ENCODE measurements at places on chromosomes 1 and 21.

DNA sequence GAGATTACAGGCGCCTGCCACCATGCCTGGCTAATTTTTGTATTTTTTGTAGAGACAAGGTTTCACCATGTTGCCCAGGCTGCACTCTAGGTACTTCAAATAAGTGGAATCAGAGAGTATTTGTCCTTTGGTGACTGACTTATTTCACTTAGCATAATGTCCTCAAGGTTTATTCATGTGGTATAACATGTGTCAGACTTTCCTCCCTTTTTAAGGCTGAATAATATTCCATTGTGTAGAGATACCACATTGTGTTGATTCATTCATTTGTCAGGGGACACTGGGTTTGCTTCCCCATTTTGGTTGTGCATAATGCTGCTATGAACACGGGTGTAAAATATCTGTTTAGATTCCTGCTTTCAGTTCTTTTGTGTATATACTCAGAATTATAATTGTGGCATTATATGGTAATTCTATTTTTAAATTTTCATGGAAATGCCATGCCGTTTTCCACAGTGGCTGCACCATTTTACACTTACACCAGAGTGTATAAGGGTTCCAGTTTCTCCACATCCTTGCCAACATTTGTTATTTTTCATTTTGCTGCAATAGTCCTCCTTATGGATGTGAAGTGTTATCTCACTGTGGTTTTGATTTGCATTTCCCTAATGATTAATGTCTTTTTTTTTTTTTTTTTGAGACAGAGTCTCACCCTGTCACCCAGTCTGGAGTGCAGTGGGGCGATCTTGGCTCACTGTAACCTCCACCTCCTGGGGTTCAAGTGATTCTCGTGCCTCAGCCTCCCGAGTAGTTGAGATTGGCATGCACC, 35.1 kb downstream of the IL6R start:
- DNase-seq, result no peak

- DNase-seq, result no peak
These were observed 511.0 kb downstream of the OMA1 start for GRCh38 chr1:58035523-58035922.

GRCh38 chr1:229952670-229953520, 114.1 kb upstream of the GALNT2 start:
- no peak for DNase-seq

DNA sequence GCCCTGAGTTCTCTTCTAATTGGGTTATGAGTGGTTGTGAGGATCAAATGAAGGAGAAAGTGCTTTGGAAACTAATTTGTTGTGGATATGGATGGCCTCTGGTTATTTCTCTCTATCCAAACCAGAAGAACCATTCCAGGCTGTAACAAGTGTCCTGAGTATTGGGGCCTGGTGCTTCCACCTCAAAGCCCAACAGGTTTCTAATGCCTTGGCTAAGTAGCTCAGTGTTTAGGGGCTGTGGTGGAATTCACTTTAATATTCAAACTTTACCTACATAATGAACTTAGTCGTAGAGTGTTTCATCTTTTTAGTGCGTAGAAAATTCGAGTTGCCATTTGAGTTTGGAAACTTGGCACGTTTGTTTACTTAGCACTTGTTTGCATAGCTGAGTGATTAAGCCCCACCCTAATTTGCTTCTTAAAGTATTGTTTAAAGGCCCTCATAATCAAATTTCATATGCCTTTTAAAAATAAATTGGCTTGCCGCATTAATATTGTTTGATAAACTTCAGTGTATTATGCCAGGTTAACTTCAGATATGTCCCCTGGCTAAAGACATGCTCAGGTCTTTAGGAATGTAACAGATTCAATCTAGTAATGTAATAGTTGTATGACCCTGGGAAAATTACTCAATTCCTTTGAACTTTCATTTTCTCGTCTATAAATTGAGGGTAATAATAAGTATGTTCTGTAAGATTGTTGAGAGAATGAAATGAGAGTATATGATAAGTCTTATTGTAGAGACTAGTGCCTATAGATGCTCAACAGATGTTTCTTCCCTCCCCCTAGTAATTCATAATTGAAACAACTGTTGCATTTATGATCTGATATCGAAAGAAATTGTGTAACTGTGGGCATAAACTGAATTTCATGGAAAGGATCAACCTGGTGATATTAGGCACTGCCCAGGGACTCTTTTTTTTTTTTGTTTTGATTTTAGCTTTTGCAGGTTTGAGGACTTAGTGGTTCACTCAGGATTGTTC, 1.6 kb downstream of the AGO4 start:
- DNase-seq, result no peak

DNA sequence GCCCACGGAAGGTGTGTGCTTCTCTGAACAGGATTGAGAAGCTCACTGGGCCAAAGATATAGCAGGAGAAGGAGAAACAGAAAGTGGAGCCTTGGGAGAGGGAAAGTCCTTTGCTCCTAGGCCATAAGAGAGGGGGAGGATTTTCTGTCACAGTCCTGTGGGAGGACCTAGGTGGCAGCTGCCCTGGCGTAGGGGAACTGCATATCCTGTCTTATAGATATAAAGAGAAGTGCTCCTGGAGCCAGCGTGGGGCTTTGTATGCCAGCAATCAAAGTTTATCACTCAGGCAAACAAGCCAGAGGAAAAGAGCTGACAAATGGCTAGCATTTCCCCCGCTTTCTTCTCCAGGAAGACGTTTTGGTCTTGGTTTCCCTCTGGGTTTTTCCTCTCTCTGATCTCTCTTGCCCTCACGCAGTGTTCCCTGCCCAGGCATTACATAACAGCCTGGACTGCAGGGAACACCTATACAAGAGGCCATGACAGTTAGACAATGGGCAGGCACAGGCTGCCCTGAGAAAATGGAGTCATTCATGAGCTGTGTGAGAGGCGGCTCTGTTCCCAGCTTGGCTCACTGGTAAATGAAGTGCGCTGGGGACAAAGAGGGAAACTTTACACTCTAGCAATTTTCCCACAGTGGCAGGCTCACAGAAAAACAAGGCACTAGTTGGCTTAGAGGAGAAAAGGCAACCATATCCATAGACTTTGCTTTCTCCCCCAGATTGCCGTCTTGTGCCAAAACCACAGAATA, 52.5 kb upstream of the ZNF648 start:
- no peak for DNase-seq

DNA sequence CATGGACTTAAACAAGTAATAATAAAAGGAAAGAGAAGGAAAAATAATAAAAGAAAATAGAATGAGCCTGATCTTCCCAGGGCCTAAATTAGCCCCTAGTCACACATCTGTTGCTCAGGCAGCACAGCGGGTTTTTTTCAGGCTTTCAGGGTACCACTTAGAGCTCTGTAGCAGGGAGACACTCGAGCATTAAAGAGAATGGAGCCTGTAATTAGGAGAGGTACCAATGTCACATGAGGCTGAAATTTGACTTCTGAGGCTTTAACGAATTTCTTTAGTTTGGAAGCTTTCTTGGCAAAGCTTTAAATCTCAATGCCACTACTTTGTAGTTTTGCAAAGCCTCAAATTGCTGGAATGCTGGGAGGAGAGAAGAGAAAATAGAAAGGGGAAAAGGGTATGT, 116.3 kb downstream of the AK5 start:
- no peak for DNase-seq

- DNase-seq, result no peak
These were observed 61.8 kb upstream of the TTLL7 start for GRCh38 chr1:84060781-84061180.

DNA sequence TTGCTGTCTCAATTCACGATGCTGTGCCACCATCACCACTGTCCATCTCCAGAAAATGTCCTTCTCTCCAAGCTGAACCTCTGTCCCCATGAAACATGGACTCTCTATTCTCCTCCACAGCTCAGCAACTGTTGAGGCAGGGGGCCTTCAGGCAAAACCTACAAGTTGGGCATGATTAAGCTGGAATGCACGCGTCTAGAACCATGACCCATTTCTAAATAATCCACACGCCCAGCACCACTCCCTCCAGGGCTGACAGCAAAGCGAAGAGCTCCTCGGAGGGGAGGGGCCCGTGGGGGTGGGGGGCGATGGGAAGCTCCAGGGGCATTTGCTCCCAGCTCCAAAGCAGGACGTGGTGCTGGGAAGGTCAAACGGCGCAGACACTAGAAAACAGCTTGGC, 3.3 kb upstream of the HES5 start:
- no peak for DNase-seq

DNA sequence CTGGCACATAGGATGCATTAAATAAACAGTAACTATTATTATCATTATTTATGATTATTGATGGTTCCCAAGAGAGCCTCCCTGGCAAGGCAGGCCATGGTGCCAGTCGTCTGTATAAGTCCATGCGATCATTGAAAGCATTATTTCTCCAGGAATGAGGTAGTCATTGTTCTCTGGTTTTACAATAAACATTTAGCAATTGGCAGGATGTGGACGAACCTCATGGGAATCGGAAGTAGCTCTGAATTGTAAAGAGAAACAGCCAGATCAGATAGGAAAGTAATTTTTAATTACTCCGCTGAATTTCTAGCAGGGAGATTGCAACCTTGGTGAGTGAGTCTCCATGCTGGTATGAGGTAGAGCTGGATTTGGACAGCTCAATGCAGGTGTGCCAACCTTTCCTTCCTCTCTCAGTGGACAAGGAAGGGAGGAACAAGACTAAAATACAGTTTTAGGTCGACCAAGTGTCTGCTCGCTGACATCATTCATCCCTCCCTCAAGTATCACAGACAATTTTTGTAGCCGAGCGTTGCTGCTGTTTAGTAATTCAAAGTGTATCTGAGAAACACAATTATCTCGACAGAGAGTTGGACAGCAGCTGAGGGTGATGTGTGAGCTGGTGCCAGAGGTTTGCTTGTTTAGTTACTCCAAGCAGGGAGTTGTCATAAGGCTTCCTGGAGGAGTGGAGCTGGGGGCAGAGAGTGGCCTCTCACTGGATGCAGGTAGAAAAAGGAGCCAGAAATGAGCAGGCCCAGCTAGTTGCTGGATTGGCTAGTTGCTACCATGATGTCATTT, 250.8 kb downstream of the KCNJ6 start:
- DNase-seq, result no peak

GRCh38 chr1:230105754-230106625, 39.0 kb downstream of the GALNT2 start:
- no peak for DNase-seq

DNA sequence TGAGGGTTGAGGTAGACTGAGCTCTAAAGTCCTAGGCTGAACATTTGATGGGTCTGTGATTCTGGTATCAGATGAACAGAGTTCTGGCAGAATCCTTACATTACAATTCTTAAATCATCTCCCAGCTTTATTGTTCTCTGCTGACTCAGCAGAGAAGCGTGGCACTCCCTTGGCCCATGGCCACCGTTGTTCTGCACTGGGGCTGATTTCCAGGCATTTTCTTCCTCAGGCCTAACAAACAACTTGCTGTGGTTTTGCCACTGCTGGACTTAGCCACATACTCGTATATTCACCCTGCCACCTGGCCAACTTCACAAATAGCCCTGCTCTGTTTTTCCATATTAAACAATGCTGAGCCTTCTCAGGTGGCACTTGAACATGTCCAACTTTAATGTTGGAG, 223.2 kb downstream of the TNR start:
- peak; percentile 9 for DNase-seq

DNA sequence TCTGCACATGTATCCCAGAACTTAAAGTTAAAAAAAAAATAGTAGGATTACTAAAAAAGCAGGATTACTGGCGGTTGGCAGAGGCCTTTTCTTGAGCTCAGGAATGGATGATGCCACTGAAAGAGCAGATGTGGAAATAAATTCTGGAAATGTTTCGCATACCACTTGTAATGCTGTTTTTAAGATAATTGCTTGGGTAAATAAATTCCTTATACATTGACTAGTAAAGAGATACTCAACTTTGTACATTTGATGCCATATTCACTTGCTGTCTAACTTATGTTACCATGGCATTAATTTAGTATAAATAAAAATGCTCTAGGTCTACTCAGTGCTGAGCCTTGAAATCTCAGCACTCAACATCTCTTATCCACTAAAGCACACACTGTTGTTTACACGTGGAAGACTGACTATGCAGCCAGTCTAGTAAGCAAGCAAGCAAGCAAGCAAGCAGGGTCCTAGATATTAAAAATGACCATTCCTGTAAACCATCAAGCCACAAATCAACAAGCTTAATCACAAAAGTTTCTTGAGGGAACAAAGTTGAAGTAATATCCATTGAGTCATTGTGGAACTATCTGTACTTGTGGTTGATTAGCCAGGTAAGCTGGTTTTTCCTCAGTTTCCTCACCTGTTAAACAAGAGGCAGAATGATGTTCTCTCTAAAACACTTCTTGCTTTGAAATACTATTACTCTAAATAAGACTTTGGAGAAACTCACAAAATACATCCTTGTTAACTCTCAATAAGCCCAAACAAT, 1.7 kb upstream of the RASAL2 start:
- DNase-seq, result no peak

DNA sequence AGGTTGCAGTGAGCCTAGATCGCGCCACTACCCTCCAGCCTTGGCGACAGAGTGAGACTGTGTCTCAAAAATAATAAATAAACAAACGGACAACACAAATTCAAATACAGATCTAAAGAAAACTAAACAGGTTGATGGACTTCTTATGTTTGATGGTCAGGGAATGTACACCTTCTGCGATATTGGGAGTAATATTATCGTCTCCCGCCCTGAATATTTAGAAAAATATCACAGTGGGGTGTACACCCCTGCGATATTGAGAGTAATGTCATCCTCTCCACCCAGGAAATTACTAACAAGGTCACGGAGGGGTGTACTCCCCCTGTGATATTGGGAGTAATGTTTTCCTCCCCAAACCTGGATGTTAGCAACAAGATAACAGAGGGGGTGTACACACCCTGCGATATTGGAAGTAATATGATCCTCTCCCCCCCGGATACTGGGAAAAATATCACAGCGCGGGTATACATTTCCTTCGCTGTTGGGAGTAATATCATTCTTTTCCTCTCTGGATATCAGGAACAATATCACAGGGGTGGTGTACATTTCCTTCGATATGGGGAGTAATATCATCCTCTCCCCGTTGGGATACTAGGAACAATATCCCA, 1.4 kb upstream of the CFAP298 start:
- no peak for DNase-seq

- no peak for DNase-seq
These were observed 21.3 kb downstream of the DUSP10 start for GRCh38 chr1:221720545-221720944.

- no peak for DNase-seq
These were observed 41.0 kb upstream of the HAO2 start for GRCh38 chr1:119327450-119328155.

DNA sequence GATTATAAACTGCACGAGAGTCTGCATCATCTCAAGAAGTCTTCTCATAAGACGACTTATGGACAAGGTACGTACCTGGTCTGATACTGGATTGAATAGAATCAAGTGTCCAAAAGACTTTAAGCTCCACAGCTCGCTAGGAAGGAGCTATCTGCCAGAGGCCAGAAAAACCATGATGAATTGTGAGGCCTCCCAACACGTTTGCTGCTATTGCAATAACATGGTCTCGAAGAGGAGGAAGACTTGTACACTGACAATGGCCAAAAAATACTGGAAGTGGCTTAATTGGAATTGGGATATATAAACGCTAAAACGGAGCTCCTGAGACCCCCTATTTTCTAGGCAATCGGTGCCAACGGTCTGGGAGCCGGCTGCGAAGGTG, 534 bp downstream of the DNAJC28 start:
- no peak for DNase-seq
